Stimulated activated CD4-positive, alpha-beta T cell treated with anti-CD3 and anti-CD28 coated beads, Interleukin-15, amount 100 ng/mL, for 1 hour (primary cell): ENCODE measurements at places on chromosomes 4 and X.

DNA sequence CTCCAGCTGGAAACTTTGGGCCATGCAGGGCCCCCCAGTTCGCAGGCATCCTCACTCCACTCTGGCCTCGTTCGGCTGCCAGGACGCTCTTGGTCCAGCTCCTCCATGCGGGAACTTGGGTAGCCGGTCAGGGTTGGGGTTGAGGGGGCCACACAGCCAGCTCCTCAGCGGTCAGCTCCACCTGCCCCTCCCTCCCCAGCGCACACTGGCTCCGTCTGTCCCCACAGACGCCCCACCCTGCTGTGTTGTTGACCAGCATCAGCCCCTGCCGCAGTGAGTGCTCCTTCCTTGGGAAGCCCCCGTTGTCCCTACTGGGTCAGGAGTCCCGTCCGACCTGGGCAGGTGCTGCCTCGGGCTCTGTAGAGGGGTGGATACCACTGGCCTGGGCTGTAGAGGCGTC, 5.8 kb downstream of the FGFRL1 start:
- DNase-seq = no peak

GRCh38 chr4:4991541-4992099, 27.6 kb downstream of the CYTL1 start:
- DNase-seq = no peak

DNA sequence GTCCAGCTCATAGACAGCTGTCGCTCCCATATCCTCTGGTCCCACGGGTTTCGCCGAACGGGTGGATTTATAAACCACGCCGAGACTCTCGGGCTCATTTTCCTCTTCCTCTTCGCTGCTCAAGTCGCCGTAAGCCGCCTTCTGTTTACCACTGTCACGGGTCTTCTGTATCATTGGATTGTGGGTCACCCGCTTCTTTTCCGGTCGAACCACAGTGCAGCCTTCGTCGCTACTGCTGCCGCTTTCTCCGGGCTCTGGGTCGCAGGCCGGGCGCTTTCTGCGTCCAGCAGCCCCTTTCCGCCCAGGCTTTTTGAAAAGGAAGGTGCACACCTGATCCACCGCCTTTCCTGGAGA, 311 bp downstream of the RNF113A start:
- no peak for DNase-seq

DNA sequence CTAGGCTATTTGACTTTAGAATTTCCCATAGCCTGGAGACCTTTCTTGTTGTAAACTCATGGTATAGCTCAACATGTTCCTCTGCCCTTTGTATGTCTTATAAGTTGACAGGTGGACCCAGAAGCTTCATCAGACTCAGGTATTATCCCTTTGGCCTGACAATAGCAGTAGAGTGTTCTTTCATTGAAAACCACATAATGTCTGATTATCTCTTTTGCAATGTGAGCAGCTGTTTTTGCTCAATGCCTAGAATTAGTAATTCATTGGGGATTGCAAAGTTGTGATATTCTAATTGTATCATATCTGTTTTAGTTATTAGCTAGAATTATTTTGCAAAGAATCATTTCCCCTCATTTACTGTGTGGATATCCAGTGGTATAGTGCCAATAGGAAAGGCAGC, 27.5 kb downstream of the TBC1D19 start:
- DNase-seq = no peak

GRCh38 chr4:1927675-1928074, 56.5 kb downstream of the NSD2 start:
- DNase-seq = no peak

- no peak for DNase-seq
These were observed 168.7 kb upstream of the TBC1D9 start for GRCh38 chr4:140924761-140925392.

DNA sequence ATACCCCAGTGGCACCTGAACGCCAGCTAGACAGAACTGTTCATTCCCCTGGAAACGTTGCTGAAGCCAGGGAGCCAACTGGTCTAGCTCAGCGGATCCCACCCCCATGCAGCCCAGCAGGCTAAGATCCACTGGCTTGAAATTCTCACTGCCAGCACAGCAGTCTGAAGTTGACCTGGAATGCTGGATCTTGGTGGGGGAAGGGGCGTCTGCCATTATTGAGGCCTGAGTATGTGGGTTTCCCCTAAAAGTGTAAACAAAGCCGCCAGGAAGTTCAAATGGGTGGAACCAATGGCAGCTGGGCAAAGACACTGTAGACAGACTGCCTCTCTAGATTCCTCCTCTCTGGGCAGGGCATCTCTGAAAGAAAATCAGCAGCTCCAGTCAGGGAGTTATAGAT, 213.0 kb downstream of the NKX6-1 start:
- no peak for DNase-seq

GRCh38 chr4:20422398-20422797, 170.7 kb downstream of the SLIT2 start:
- no peak for DNase-seq

DNA sequence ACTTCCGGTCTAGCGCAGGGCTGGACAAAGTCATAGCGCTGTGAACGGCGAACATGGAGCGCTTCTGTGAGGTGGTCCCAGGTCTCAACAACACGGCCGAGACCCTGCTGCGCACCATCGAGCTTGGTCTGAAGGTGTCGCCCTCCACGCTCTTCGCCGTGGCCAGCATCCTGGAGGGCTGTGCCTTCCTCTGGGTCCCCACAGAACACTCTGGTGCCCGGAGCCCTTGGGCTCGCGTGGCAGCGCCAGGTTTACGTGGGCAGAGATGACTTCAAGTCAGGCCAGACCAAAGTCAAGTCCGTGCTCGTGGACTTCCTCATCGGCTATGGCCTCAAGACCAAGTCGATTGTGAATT, 128.6 kb downstream of the ANAPC4 start:
- DNase-seq = no peak

DNA sequence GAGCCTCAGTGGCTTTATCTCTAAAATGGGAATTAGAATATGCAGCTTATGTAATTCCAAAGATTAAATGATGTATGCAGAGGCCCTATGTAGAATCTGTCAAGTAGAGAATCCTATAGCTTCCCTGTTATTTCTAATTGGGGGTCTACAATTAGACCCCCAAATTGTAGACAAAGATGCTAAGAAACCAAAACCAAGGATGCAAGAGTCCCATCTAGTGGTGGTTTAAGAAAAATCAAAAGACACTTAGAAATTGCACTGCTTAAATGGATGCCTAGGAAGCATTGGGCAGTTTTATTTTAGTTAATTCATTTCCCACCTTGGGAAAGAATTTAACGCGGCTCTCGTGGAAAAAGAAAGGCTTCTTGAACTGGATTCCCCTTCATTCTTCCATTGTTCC, 115.2 kb downstream of the GABRA2 start:
- no peak for DNase-seq

GRCh38 chr4:157977086-157977485, 195.7 kb downstream of the GASK1B start:
- no peak for DNase-seq

DNA sequence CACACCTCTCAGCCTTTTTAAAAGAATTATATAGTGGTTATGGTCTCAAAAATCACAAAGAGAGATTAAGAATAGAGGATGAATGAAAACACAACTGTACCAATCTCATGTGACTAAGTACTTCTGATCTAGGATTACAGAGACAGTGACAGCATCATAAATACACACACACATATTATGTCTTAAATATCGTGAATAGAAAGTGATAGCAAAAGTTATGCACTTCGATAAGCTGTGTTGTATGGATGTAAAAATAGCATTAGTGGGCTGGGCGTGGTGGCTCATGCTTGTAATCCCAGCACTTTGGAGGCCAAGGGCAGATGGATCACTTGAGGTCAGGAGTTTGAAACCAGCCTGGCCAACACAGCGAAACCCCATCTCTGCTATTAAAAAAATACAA, 25.0 kb downstream of the GYPA start:
- DNase-seq = no peak

GRCh38 chrX:150049647-150050046, 111.4 kb upstream of the EOLA2 start:
- no peak for DNase-seq

GRCh38 chr4:164871673-164872072, 5.3 kb upstream of the APELA start:
- no peak for DNase-seq

DNA sequence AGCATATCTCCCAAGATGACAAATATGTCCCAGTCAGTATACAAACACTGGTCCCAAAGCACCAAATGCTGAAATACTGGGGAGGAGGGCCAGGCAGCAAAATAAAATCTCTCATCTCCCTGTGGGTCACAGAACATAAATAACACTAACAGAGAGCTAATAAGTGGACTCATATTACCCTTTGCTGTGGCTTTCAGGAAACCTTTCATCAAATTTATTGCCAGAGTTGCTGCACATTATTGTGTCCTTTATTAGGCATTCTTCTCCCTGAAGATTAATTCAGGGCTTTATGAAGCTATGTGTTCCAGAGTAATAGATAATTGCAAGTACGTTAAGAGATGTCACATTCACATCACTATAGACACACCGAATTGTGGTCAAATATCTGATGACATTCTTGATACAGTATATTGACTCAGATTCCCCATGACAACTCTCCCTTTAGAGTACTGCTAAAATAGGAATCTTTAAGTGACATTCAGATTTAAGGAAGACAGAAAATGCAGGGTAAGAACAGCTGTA, 124.1 kb upstream of the PRR32 start:
- DNase-seq = no peak

DNA sequence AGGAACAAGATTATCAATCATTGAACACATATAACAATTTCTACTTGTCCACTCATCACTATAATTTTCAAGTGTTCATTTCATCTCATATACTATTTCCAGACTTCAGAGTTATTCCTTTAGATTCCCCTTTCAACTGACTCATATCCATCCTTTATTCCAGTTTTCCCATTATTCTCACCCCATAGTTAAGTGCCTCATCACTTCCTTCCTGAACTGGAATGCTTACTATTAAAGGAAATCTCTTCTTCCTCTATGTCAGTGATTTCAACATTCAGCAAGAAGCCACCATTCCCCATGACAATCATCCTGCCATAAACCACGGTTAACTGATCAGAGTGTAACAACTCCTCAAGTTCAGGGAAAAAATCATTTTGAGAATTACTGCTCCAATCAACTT, 198.9 kb downstream of the FBXO8 start:
- DNase-seq = no peak

DNA sequence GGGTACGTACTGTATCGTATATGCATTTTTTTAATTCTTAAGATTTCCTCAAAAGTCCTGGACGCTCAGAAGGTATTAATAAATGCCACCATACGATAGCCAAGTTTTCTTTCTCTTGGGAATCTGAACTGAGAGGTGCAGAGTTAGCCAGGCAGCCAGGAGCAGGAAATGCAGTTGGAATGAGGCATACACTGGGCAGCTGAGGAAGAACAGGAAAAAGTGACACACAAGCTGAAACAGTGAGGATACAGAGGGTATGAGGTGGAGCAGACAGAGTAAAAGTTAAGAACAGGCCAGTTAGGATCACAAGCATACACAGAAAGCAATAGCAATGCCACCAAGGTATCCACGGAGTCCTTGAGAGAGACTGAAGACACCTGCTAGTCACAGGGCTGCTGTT, 13.4 kb downstream of the UFSP2 start:
- no peak for DNase-seq

DNA sequence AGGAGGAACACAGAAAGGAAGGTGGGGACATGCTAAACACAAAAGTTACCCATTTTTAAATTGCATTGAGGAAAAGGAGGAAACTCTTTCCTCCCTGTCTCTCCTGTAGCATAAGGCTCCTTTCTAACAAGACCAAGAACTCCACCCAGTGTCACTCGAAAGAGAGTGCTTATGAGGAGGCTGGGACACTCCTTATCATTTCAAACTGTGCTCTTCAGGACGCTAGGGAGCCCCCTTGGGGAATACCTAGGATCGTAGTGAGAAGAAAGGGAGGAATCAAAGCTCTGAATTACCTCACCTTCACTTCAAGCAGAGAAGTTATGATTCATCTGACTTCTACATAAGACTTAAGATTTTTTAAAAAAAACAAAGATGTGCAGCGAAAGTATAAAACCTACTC, 65.5 kb downstream of the F9 start:
- no peak for DNase-seq

DNA sequence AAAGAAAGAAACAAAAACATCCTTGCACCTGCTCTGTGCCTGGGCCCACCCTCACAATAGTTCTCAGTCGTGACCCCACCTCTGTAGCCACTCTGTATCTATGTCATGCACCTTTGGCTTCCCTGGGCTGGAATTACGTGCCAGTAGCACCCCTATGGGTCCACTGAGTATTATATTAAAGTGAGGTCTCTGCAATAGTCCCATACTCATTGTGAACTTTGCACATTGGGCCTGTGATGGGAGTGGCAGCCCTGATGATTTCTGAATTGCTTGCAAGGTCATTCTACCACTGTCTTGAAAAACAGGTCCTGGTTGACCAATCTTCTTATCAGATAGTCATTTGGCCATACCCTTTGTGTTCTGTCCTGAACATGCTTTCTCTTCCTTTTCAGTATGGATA, 1012.1 kb downstream of the RAB28 start:
- no peak for DNase-seq

DNA sequence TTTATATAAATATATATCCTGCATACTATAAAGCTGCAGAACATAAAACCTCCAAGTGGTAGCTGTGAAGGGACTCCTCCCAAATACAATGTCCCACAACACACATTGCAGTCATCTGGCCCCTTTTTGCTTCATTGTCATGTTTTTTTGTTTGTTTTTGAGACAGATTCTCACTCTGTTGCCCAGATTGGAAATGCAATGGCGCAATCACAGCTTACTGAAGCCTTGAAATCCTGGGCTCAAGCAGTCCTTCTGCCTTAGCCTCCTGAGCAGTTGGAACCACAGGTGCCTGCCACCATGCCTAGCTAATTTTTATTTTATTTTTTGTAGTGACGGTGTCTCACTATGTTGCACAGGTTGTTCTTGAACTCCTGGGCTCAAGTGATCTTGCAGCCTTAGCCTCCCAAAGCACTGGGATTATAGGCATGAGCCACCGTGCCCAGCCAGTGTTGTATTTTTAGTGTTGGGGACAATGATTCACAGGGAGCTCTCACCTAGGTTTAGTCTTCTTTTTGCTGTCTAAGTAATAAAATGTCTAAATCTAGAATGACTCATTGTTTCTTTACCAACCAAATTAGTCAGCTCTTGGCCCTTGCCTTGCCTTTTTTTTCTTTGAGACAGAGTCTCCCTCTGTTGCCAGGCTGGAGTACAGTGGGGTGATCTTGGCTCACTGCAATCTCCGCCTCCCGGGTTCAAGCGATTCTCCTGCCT, 24.0 kb upstream of the XIAP start:
- no peak for DNase-seq

GRCh38 chr4:140691369-140691768, 64.8 kb downstream of the TBC1D9 start:
- no peak for DNase-seq

DNA sequence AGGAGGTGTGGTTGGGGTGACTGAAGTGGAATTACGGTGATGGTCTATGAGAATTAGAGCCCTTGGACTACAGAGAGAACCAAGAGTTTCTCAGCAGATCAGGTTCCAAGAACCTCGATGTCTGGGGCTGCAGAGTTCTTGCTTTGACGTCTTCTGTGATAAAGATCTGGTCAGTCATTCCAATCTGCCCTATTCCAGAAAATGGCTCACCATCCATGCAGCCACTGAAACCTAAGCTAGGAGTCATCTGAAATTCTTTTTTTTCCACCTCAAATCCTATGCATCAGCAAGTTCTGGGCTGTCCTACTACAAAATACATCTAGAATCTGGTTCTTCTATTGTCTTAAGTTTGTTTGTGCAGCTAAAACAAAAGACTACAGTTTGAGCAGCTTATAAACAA, 254.4 kb upstream of the PGRMC2 start:
- DNase-seq = no peak

GRCh38 chr4:180827232-180828009, 1415.8 kb upstream of the TENM3 start:
- DNase-seq = no peak
